ENCODE measurements at places on chromosomes 12 and 14. TPM values are rescaled to one million over a fixed set of nuclear protein-coding genes. Genes with fewer than 3 reads are reported as not detected.

The CFAP54 gene
- total RNA-seq, result not detected

The NKX2-8 gene
- total RNA-seq, result not detected

The PFKM gene
- total RNA-seq, result 26.2 TPM

The PROX2 gene
- total RNA-seq, result not detected

The TEX52 gene
- total RNA-seq, result not detected

DNA sequence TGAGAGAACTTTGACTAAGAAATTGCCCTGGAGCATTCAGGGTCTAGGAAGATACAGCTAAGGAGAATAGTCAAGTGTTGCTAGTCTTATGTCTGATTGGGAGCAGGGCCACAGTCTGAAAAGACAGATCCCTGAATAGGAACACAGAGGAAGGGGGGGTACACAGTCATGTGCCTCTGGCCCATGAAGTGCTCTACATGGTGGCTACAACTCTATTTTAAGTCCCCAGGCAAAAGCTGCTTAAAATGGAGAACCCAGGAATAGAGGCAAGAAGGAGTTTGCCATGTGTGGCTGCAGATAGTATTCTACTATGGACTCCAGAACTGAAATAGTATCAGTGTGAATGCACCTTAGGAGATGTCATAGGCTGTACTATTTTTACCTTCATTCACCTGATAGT, 118.0 kb upstream of the NPAS3 start:
- no peak for DNase-seq

GRCh38 chr12:104334581-104334980, 31.0 kb downstream of the EID3 start:
- no peak for DNase-seq

DNA sequence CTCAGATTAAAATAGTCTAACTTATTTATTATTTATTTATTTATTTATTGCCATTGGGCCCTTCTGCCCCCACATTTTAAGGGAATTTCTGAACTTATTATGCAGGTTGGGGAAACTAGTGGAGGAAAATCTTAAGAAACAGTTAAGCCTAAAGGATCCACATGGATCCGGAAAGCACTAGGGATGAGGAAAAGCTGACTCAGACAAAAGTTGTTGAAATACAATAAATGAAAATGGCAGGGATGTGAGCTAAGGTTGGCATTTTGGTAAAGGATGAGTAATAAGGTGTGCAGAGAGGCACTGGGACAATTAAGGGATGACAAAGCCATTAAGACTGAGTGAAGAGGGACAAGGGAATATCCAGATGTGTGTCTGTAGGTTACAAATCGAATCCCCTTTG, 20.7 kb upstream of the CSRP2 start:
- no peak for DNase-seq

DNA sequence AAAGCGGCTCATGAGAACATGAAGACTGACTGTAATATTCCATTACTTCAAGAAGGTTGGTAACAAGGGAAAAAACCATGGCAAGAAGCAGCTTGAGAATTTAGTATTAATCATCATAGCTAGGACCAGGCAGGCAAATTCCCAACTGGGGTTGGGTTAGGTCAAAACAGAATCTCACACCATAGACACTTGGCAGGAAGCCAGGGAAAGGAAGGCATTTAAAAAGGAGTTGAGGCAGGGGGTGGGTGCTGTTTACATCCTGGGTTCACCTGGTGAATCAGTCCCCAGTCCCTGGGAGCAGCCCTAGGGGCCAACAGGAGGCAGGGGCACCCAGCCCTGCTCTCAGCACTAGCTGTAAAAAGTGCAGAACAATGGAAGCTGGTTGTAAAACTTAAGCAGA, 108.6 kb downstream of the EGLN3 start:
- DNase-seq, result no peak

DNA sequence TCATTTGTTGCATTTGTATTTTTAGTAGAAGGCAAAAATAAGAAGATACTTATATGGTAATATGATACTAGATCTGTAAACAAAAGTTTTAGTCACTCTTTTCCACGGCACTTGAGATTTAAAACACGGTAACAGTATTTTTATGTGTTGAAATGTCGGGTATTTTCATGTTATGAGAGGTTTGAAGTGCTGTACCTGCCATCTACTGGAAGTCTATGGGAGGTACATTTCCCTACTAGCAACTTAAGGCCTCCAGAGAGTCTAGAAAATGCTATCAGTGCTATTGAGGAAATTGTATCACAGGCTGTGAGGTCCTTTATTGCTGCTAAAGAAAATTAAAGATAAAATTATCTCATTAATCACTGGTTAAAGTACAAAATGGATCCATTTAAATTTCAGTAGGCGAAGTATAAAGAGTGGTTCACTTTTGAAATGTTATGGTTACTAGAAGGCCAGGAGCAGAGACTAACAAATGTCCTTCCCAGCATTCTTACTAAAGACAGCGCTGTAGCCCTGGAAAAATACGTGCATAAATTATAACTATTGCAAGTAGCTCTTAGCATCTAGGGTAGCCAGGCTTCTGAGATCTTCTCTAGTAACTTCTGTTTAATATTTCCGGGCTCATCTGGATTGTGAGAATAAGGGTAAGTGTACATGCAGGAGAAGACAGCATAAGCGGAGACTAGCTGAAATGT, 77.6 kb upstream of the PRKD1 start:
- DNase-seq, result no peak

DNA sequence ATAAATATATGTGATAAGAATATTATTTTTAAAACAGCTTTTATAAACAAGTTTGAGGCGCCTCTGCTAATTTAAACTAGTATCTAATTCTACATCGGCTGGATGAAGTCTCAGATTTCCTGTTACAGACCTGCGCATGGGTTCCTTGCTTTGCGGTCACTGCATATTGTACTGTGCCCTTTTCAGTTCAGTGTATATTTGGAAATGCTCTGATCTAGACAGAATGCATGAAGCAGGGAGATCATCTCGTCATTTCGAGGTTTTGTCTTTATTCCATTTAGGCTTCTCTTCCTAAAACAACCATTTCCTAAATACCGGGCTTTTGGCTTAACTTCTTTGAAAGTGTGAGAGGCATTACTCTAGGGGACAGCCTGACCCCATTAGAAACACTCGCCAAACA, 25.6 kb downstream of the CRACR2A start:
- no peak for DNase-seq

GRCh38 chr12:113244478-113244958, 23.3 kb downstream of the TPCN1 start:
- DNase-seq, result peak; percentile 86

GRCh38 chr12:107436376-107436775, 249.2 kb upstream of the PWP1 start:
- DNase-seq, result peak; percentile 23

GRCh38 chr12:68334132-68334531, 2.0 kb upstream of the MDM1 start:
- DNase-seq, result no peak

- no peak for DNase-seq
These were observed 95.1 kb upstream of the COCH start for GRCh38 chr14:30779210-30779609.

DNA sequence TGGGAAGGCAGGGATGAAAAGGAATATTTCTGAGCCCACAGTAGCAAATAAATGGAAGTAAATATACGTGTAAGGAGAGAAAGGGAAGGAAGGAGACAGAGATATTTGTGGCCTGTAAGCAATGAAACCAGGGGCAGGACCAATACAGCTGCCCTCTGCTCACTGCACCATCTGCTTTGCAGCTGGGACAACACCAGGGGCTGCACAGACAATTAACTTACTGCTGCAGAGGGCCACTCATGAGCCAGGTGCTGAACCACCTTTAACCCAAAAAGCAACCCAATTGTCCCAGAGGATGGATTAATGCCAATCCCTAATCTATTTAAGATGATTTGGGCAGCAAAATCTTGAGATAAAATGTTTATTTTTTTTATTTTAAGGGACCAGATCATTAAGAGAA, 30.6 kb upstream of the TMX1 start:
- no peak for DNase-seq

- DNase-seq, result no peak
These were observed 86.5 kb downstream of the DHRS2 start for GRCh38 chr14:23722675-23723074.
